Tongue (tissue), 3 donors: ENCODE measurements at places on chromosomes 3 and 15. TPM values are rescaled to one million over a fixed set of nuclear protein-coding genes. Genes with fewer than 3 reads are reported as not detected.

DNA sequence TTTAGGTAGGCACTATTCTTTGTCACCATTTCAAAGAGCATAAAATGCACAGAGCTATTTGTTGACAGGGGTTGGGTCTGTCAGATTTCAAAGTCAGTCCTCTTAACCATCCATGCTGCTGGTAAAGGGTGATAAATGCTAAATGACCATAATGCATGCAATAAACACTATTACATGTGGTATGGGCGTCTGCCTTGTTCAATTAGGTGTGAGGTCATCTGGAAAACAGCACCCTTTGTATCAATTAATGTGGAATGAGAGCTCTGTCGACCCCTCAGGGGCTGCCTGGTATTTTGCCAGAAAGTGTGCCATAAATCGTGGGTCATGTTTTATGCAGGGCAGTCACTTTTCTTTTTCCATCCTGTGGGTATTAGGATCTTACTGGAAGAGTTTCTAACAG lies 235.6 kb downstream of the SV2B start:
- DNase-seq: no peak

DNA sequence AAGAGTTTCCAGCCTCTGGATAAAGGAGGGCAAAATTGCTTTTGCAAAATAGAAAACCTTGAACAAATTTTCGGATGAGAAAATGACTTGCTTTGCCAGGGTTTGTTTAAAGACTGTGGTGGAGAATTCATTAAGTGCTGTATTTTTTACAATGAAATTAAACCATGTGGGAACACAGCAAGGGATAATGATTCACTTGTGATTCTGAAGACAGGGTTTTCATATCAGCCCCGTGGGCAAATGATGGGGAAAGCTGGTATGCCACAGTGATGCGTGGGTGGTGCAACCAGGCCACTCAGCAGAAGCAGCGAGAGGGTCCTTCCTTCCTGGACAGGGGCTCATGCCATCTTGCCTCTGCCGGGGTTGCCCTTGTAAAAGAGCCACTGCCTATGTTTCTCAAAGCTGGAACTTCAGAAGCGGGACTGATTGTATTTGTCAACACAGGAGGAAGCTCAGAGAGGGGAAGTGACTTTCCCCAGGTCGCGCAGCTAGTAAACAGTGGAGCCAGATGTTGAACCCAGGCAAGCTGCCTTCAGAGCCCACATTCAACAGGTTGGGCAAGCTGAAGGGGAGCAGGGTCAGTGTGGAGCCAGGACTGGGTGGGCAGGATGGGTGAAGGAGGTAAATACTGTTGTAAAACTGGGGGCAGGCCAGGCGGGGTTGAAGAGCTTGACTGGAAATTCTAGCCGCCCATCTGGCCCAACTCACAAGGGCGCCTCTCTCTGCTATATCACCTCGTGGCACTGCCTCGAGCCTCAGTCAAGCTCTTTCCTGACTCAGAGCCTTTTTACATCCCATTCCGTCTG lies 79.1 kb downstream of the TOP2B start:
- DNase-seq: no peak

DNA sequence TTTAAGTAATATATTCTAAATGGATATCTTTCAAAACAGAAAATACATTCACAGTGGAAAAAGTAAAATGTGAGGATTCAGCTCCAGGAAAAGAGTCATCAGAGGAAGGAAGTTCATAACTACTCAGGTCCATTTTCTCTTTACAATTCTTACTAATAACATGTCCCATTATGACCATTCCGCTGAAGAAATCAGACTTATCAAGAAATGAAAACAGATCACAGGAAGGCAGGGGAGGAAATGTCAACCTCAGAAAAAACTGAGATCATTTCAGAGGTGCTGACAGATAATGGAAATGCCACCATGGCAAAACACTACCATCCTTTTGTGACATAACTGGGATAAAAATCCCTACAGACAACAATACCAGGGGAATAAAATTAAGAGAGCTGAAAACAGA lies 139.5 kb downstream of the MAGI1 start:
- DNase-seq: no peak

GRCh38 chr3:32154205-32154579 lies 47.8 kb downstream of the GPD1L start:
- no peak for DNase-seq

DNA sequence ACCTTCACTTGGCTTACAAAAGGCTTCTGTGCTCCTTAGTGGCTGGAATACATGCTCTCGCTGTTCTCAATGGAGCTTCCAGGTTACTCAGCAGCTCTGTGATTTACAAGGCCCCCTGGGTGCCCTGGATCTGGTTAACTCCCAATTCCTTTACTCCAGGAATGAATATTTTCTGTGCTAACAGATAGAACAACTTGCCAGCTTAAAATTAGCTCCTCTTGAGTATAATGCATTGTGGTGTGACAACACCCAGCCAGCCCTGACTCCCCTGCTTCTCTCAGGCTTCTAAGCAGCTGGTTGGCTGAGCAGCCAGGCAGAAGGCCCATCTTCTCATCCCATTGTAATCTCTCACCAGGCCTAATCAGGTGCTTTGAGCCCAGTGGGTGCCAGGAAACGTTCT lies 246.4 kb downstream of the ALCAM start:
- no peak for DNase-seq

DNA sequence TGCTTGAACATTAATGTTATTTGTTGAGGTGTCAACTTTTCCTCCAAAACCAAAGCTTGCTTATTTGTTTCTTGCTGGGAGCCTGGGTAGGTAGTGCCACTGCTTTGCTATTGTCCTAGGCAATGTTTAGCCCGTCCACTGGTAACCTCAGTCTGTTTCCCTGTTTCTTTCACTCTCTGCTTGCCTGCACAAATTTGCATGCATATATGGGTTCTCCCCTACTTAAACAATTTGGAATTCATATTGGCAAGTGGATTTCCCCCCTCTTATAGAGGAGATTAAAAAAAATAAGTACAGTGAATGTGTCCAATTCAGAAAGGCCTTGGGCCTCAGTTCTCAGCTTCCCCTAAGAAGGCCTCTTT lies 45.0 kb upstream of the BOC start:
- DNase-seq: no peak

DNA sequence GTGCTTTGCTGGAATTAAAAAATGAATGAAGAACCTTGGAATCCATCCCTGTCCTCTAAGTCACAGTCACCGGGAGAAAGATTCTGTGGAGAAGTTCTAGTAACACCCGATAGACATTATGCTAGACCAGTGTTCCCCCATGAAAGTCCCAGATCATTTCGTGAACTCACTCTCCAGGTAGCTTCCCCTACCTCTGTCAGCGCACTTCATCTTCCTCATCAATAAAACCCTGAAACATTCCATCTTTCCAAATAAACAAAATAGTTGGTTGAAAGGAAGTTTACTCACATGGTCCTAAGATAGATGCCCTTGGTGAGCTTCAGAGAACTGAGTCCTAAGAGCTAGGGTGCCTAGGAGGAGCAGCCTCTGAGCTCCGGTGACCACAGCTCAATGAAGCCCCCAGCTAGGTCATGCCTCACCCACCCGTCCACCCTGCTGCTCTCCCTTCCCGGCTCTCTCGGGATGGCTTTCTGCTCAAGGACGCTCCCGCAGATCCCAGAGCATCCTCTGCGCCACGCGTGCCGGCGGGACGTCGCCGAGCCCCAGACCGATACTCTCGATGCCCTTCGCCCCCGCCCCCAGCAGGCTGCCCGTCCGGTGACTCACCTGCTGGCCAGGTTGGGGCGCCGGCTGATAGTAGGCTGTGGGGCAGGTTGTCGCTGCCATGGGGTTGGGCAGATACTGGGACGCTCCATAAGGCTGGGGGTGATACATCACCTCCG lies 776 bp downstream of the VGLL3 start:
- peak; percentile 46 for DNase-seq

GRCh38 chr3:193574488-193575070 lies 18.4 kb upstream of the OPA1 start:
- DNase-seq: no peak

DNA sequence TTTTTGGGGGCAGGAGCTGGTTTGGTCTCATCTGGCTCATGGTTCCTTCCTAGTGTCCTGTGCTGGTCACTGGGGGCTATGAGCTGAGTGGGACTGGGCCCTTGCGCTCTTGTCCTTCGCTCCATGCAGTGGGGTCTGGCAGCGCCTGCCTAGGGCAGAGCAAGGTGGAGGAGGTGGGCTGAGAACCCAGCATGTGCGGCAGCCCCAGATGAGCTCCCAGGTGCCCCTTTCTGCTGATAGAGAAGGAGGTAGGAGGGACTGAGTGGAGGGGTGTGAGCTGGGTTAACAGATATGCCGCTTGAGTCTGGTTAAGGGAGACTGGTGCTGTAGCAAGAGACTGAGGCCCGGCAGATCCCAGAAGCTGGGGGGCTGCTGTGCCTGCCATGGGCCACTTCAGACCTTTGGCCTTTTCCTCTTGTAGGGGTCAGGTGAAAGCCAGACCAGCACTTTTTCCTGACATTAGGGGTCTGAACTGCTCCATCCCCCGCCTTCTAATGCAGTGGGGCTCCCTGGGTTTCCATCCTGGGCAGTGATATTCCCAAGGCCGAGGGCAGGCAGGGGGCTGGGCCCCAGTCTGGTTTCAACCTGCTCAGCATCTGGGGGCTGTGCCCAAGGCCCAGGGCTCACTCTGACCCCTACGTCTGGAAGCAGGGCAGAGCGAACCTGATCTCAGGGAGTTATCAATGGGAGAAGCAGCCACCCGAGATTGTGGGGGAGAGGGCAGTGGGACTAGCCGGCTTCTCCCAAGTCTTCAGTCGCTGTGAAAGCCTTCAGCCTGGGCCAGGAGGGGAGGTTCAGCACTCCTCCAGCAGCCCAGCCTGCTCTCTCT lies 62.9 kb upstream of the PRR23C start:
- DNase-seq: no peak

- peak; percentile 69 for DNase-seq
These were observed 88.7 kb downstream of the GABRG3 start for GRCh38 chr15:27059610-27060202.

DNA sequence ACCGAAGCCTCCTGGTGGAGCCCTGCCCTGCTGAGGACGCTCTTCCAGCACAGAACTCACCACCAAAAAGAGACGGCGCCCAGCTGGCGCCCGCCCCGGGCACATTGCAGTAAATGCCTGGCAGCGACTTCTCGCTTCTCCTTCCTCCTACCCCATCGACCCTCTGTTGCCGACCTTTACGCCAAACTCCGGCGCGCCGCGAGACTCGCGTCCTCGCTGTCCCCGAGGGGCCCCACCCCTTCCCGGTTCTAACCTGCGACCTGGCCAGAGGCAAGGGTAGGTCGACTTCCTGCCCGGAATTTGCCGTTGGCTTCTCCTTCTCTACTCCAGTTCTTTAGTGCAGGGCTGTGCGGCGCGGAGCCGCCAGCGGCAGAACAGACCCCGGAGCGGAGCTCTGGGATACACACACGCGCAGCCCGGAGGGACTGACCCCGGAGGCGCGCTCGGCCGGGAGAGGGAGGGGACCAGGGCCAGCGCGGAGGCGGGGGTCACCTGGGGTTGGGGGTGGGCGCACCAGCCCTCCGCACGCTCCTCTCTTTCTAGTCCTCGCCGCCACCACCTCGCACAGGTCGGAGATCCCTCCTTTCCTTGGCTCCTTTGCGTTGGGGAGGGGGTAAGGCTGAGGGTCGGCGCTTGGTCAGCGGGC lies 226.6 kb upstream of the AZI2 start:
- DNase-seq: peak; percentile 55

DNA sequence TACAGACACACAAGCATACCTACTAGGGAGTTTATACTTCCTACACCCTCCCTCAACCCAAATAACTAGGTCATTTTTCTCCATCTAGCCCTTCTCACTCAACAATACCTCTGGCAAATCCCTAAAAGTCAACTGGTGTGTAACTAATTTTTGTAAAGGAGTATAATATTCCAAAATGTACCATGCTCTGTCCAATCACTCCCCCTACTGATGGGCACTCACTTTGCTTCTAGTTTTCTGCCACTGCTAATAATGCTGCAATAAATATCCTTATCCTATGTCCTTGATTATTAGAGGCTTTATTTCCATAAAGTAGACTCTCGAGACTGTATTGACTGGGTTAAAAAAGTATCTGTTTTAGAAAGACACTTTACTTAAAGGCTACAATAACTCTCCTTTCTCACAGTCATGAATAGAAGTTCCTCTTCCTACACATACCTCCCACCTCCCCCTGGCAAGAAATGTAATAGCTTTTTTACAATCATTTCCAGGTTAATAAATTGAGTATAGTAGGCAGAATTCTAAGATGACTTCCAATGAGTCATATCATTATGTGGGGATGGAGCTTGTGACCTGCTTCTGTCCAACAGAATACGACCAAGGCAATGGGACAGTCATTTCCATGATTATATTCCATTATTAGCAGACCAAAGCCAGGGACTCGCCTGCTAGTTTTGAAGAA lies 30.0 kb downstream of the SHQ1 start:
- DNase-seq: peak; percentile 70

DNA sequence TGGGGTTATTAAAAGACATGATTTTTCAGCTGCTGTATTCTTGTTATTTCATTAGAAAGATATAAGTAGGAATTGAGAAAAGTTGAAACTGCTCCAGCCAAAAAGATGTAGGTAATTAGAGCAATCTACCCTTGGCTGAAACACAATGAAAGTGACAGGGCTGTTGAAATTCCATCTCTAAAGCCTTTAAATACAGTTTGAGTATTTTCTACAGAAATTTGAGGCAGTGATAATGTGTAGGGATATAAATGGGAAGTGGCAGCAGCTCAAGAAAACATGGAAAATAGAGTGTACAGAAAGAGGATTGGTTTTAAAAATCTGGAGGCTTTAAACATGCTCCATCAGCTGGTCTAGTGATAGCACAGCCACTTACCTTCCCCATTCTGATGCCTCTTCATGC lies 22.8 kb upstream of the UNC13C start:
- no peak for DNase-seq

GRCh38 chr15:64522226-64522823 lies 61.9 kb downstream of the ZNF609 start:
- no peak for DNase-seq

GRCh38 chr15:85984241-85984640 lies 95.4 kb upstream of the AGBL1 start:
- peak; percentile 22 for DNase-seq

DNA sequence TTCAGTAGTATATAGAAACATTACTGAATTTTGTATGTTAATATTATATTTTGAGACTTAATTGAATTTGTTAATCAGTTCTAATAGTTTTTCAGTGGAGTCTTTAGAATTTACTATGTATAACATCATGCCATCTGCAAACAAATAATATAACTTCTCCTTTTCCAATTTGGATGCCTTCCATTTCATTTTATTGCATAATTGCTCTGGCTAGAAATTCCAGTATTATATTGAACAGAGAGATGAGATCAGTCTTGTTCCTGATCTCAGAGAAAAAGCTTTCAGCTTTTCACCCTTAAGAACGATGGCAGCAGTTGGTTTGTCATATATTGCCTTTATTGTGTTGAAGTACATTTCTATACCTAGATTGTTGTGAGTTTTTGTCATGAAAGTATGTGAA lies 40.4 kb downstream of the OR4F15 start:
- no peak for DNase-seq

DNA sequence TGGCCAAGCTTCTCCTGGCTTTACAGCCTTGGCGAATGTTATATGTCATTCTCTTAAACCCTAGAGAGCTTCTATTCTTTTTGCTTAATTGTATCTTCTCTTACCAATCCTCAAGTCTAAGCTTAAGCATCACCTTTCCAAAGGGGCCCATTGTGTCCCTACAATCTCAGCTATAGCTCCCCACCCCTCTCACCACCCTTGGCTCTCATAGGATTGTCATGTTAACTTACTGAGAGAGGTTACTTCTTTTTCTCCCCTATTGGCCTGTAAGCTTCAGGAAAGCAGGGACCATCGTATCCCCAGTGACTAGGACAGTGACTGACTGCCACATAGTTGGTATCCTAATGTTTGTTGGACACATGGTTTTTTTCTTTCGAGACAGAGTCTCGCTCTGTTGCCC lies 43.3 kb upstream of the LMOD3 start:
- DNase-seq: no peak

The ACVR2B gene
- 27.8 TPM for total RNA-seq

The FOXL2 gene
- 0.41 TPM for total RNA-seq

The RBP2 gene
- total RNA-seq: not detected

The CKMT1B gene
- 4.3 TPM for total RNA-seq
